Mesendoderm (in vitro differentiated cells): ENCODE measurements at places on chromosomes 3 and 15.
A peak's percentile ranks its signal among the peaks of the same experiment; 100 is the strongest.

- no peaks in the 10 kb centered on the region for H3K36me3 ChIP-seq
- no peaks in the 10 kb centered on the region for H3K27me3 ChIP-seq
- no peak overlapping the region for H3K4me3 ChIP-seq
These were observed 207.5 kb downstream of the SLC9A9 start for GRCh38 chr3:143640774-143641173.

- no peaks in the 10 kb centered on the region for H3K27me3 ChIP-seq
- no peak overlapping the region for H3K27ac ChIP-seq
- no peaks in the 10 kb centered on the region for H3K36me3 ChIP-seq
- H3K4me1 ChIP-seq: no peaks in the 10 kb centered on the region
- DNase-seq: no peak
These were observed 479.4 kb downstream of the ZNF385D start for GRCh38 chr3:21271606-21272016.

- no peaks in the 10 kb centered on the region for H3K36me3 ChIP-seq
- no peaks in the 10 kb centered on the region for H3K27me3 ChIP-seq
- DNase-seq: no peak
- no peak overlapping the region for H3K27ac ChIP-seq
- H3K4me3 ChIP-seq: no peak overlapping the region
These were observed 247.4 kb upstream of the MANF start for GRCh38 chr3:51137715-51138114.

DNA sequence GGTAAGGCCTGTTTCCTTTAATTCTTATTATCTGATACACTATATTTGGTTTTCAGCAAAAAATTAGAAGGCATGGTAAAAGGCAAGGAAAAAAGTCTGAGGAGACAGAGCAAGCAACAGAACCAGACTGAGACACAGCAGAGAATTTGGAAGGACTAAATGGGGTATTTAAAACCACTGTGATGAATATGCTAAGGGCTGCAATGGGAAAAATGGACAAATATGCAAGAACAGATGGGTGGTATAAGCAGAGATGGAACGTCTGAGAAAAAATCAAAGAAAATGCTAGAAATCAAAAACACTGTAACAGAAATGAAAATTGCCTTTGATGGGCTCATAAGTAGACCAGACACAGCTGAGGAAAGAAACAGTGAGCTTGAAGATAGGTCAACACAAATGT lies 50.8 kb upstream of the NSMCE3 start:
- H3K27ac ChIP-seq: no peak overlapping the region
- no peaks in the 10 kb centered on the region for H3K27me3 ChIP-seq

GRCh38 chr3:112302881-112303763 lies 9.1 kb upstream of the SLC9C1 start:
- H3K27ac ChIP-seq: peak overlapping the region; percentile 94
- H3K4me1 ChIP-seq: peaks cover 8% of the 10 kb centered on the region
- no peak overlapping the region for H3K4me3 ChIP-seq
- peak; percentile 96 for DNase-seq
- H3K27me3 ChIP-seq: no peaks in the 10 kb centered on the region

GRCh38 chr15:74405823-74406222 lies 27.9 kb downstream of the SEMA7A start:
- peaks cover 3% of the 10 kb centered on the region for H3K4me1 ChIP-seq
- H3K27me3 ChIP-seq: no peaks in the 10 kb centered on the region
- H3K36me3 ChIP-seq: peaks cover 1% of the 10 kb centered on the region
- no peak overlapping the region for H3K4me3 ChIP-seq
- no peak overlapping the region for H3K27ac ChIP-seq
